ENCODE measurements at places on chromosomes 13 and 19.

DNA sequence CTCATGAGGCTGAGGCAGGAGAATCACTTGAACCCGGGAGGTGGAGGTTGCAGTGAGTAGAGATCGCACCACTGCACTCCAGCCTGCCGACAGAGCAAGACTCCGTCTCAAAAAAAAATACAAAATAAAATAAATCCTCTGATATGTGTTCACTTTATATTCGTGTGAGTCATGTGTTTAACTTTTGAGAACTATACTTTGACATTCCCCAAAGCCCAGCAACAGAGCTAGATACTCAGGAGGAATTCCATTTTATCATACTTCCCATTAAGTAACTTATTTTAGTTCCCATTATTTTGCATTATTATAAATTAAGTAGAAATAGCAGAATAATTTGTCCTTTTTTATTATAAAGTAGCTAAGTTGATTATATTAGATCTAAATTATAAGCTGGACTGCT, 3.3 kb upstream of the CHAMP1 start:
- no peak for DNase-seq

- DNase-seq, result no peak
These were observed 5.1 kb upstream of the SIGLEC9 start for GRCh38 chr19:51119611-51120010.

GRCh38 chr13:94176561-94176960, 302.9 kb downstream of the DCT start:
- DNase-seq, result no peak

DNA sequence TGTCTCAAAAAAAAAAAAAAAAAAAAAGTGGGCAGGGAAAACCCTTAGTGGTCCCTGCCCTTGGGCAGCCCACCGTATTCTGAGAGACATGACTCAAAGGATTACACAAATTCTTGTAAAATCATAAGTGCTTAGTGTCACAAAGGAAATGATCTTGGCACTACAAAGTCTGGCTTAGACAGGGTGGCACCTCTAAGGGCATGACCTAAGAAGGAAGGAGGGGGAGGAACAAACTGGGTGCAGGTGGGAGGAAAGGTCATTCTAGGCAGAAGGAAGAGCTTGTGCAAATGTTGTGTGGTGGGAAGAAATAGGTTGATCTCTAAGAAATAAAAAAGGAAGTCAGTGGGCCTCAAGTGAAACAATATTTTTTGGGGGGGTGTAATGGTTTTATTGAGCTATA, 10.4 kb downstream of the PNPLA6 start:
- DNase-seq, result no peak

DNA sequence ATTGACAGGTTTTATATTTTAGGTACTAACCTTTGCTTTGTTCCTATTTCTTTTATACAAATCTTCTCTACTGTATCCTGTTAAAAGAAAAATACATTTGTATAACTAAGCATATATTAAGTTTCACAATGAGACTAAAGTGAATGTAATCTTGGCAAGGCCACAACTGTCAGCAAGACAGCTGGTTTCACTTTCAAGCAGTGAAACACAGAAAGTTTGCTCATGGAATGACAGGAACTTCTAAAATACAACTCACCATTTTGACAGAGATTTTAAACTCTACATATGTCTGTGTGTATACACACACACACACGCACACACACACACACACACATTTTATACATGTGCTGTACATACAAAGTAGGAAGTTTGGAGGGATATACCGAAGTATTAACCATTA, 53.3 kb downstream of the PARP4 start:
- DNase-seq, result no peak

GRCh38 chr13:113792886-113793717, 34.1 kb downstream of the TMEM255B start:
- no peak for DNase-seq

All from brain pericyte (primary cell).